Fibroblast of skin of left quadriceps (primary cell): ENCODE measurements at places on chromosomes 11 and 22.

DNA sequence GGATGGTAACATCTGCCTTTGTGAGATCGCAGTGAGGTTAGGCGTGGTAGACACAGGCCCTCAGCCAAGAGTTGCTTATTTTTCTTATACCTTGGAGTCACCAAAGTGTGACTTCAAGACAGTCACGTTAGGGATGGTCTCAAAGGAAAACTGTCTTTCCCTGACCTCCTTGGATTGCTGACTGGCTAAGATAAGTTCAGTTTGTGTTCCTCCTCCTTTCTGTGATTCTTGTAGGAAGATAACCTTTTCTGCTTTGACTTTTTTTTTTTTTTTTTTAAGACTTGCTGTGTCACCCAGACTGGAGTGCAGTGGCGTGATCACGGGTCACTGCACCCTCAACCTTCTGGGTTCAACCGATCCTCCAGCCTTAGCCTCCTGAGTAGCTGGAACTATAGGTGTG lies 23.1 kb downstream of the TAB1 start:
- no peak for DNase-seq

DNA sequence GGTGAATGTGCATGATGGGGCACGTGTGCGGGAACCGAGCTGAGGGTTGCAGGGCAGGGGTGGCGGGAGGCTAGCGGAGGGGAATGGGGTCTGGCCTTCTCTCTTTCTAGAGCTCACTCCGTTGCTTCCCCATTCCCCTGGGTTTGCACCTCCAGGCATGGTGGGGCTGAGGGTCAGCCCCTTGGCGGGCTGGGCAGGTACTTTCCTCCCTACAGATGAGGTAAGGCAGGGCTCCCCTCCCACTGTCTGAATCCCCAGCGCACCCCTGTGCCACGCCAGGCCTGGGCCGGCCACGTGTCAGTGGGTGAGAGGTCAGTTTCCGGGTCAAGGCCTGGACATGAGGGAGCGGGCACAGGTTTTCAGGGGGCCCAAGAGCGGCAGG lies 8.9 kb downstream of the SUSD2 start:
- DNase-seq = no peak

DNA sequence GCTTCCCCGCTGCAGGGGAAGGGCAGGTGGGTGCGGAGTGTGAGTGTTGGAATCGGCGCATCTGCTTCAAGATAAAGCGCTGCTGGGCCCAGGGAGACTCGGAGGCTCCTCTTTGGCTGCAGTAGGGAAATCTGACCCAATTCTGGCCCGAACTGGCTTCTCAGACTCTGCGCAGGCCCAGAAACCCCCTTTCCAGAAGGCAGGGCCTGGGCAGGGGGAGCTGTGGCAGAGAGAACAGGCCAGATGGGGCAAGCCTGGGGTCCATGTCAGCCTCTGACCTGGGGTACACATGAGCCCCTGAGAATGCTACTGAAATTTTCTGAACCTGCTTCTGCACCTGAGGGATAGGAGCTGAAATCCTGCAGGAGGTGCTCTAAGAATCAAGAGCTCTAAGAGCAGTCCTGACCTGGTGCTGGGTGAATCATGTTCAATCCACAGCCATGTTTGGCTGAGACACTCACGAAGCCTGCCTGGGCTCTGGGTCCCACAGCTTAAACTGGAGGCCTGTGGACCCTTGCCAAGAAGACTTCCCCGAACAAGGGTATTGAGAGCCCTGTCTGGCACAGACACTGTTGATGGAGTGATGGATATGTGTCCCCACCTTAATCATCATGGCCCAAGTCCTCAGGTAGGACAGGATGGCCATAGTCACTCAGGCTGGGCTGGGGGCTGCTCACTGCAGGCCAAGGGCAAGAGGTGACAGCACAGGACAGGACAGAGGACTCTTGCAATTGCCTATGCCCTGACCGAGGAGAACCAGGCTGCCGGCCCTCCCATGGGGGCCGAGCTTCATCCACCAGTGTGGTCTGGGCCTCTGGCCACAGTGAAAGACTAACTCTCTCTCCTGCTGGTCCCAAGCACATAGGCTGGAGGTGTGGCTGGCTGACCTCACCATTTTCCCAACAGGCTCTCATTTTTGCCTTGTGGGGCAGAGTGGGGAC lies 6.9 kb downstream of the RAB3IL1 start:
- no peak for DNase-seq

DNA sequence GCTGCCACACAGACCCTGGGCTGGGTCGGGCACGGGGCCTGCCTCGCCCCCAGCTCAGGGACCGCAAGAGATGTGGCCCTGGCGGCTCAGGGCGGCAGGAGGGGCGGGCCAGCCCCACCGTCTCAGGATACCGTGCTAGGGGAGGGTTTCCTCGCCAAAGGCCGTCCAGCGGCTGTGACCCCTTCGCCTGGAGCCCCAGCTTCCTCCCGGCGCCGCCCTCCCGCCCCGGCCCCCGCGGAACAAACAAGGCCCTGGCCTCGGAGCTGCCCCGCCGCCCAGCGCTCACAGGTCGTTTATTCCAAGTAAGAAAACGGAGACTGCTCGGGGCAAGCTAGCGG lies 543 bp upstream of the AP2A2 start:
- DNase-seq = no peak

DNA sequence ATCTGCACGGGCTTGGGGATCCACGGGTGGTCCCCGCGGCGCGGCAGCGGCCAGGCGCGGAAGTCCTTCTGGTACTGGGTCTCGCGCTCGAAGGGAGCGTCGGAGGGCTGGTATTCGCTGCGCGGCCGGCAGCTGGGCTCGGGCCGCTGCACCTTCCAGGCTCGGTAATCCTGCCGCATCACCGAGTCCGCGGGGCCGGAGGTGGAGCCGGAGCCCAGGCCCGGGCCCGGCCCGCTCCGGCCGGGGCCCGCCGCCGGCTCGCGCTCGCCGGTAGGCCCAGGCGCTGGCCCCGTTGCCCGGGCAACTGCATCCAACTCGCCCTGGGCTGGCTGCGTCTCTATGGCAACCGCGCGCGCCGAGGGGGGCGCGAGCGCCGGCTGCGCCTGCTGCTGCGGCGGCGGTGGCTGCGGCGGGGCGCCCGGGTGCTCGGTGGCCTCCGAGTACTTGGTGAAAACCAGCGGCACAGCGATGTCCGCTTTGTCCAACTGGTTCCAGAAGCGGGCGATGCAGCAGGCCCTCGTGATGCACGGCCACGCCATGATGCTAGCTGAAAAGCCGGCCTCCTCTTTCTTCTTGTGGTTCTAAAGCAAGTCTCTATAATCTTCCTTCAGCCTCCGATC lies 897 bp downstream of the MAP6 start:
- DNase-seq = no peak

GRCh38 chr22:42172773-42173172 lies 42.2 kb upstream of the CYP2D6 start:
- no peak for DNase-seq

DNA sequence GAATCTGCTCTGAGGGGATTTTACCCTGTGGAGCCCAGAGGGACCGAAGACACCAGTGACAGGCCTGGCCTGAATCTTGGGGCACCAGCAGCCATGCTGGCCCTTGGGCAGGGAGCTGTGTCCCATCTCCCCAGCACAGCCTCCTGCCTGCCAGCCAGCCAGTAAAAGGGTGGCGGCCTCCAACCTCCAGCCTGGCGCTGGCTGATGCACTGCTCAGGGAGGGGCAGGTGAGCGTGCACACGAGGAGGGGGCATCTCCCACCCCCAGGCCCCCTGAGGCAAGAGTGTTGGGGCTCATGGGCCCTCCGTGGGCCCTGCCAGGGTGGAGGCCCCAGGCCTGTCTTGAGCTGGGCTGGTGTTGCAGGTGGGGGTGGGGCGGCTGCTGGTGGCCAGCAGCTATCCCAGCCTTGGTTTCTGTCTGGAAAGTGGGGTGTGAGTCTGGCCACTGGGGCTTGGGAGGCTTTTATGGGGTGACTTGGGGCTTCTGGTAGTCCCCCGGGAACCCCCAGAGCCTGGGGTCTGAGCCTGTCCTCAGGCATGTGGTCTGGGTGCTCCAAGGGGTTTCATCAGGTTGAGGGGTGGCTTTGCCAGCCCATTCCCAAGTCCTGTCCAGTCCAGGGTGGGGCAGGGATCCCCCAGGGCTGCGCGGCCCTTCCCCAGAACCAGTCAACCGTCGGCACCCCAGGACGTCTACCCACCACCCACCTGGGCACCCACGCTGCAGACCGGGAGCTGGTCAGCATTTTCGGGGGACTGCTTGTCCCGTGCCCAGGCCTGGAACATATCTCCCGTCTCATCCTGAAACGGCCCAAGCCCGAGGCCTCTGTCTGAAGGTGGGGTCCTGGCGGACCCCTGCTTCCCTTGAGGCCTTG lies 17.8 kb downstream of the TSPAN4 start:
- no peak for DNase-seq

DNA sequence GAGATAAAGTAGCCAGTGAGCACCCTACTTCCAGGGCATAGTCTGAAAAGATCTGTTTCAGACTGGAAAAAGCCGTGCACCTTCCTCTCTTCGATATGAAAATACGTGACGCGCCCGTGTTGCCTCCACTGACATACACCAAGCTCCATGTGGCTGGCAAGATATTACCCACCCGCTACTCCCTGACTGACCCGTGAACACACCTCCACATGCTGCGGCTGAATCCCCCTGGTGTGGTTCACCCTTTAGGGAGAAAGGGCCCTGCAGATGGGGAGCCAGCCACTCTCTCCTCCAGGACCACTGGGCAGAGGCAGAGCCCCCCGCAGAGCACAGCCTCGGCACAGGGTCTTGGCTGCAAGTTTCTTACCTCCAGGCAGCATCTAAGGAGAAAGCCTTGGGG lies 245.0 kb downstream of the BRD1 start:
- DNase-seq = no peak

DNA sequence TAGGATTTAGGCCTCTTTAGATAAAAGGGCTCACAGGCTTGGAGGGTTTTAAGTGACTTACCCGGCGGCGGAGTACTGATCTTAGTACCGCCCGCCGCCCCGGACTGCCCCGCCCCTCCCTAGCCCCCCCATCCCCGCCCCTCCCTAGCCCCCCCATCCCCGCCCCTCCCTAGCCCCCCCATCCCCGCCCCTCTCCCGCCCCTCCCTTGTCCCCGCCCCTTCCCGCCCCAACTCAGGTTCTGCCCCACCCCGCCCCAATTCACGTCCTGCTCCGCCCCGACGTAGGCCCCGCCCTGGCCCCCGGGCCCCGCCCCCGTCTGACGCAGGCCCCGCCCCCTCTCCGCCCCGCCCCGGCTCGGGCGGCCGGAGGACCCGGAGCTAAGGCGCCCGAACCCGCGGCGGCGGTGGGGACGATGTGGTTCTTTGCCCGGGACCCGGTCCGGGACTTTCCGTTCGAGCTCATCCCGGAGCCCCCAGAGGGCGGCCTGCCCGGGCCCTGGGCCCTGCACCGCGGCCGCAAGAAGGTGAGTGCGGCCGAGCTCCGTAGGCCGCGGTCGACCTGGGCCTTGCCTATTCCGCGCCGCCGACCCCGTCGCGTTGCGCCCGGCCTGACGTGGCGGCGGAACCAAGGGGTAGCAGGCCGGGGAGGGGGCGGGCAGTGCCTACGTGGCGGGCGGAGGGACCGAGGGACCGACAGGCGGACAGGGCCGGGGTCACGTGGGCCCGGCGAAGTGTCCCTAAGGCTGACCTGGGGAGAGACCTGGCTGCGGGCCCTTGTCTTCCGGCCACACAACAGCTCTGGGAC lies at the start of gene SCYL1:
Gene SCYL1 (plus strand): TSS at position 343 of the 805 bp plus-strand sequence. CDS start 71 bp downstream, at position 414.
- DNase-seq = peak; percentile 59

GRCh38 chr11:32290783-32291182 lies 144.6 kb downstream of the WT1 start:
- no peak for DNase-seq

- DNase-seq = peak; percentile 37
These were observed 224.0 kb upstream of the NARS2 start for GRCh38 chr11:78798663-78799062.

GRCh38 chr22:36612458-36612857 lies 83.5 kb upstream of the EIF3D start:
- DNase-seq = no peak

DNA sequence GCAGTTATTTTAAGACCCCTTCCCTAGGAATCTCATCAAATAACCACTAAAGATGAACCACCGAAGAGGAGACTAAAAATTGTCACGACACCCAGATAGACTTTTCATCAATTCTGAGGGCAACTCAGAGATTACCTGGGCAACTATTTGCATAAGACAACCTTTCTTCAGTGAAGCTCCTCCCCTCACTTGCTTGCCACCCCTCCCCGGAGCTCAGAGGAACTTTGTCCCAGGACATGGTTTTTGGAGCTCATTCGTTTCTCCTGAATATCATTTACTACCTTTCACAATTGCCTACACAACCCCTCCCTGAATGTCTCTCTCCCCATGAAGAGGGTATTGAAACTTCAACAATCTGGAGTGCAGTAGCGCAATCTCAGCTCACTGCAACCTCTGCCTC lies 3.9 kb downstream of the AGBL2 start:
- no peak for DNase-seq

- DNase-seq = peak; percentile 29
These were observed 32.6 kb upstream of the PICALM start for GRCh38 chr11:86101493-86101892.

DNA sequence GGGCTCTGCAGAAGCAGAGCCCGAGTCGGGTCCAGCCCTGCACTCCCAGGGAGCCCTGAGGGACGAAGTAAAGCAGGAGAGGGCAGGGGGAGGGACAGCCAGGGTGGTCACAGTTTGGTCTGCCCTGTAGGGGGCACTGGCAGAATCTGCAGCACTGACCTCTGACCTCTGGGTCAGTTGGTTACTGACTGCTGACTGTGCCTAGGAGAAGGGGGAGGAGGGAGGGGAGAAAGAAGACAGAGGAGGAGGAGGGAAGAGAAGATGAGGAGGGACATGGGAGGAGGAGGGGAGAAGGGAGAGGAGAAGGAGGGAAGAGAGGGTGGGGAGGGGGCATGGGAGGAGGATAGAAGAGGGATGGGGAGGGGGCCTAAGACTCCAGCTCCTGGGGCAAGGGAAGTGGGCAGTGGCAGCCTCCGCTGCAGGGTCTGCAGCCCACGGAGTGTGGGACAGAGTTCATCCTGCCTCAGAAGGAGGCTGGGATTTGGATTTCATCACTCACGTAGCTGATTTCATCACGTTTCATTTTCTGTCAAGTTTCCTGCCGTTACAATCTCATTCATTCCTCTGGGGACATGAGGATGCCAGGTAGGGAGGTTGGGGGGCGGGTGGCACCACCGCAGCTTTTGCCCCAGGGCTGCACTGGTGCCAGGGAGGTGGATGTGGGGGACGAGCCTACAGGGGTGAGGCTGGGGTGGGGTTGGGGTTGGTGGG lies 55.2 kb downstream of the FLRT1 start:
- DNase-seq = peak; percentile 54

GRCh38 chr11:47391711-47392432 lies 13.5 kb upstream of the SPI1 start:
- no peak for DNase-seq

GRCh38 chr11:62708392-62708791 lies 916 bp downstream of the GNG3 start:
- DNase-seq = no peak

GRCh38 chr11:42407341-42407740 lies 904.5 kb upstream of the API5 start:
- DNase-seq = no peak

GRCh38 chr11:93089474-93090102 lies 108.2 kb downstream of the SLC36A4 start:
- no peak for DNase-seq

- DNase-seq = peak; percentile 40
These were observed 29.0 kb upstream of the ACCSL start for GRCh38 chr11:44018829-44019228.

GRCh38 chr11:87493516-87493915 lies 455.8 kb downstream of the TMEM135 start:
- DNase-seq = peak; percentile 9

DNA sequence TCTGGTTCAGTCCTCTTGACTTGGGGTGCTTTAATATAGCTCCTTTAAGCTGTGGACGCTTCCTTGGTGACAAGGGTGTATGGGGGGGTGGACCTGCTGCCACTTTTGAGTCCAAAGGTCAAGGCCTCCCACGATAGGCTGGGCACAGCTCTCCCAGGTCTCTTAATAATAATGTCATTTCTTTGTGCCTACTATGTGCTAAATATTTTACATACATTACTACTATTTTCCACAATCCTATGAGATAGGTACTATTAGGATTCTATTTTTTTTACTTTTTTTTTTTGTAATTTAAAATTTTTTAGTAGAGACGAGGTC lies 304 bp upstream of the UCP3 start:
- no peak for DNase-seq
